ENCODE measurements at places on chromosomes 6 and 20. TPM values are rescaled to one million over a fixed set of nuclear protein-coding genes. Genes with fewer than 3 reads are reported as not detected.

Gene COL9A3
- not detected for total RNA-seq

Gene GMDS
- total RNA-seq: 36.4 TPM

- H3K27ac ChIP-seq: peak within 1 kb of the TSS; percentile 26
- DNase-seq: no peak
- H3K36me3 ChIP-seq: no peaks in the 10 kb centered on the region
- H3K4me1 ChIP-seq: peaks cover 14% of the 10 kb centered on the region
- peak within 1 kb of the TSS; percentile 84 for H3K4me3 ChIP-seq
- peaks cover 6% of the 10 kb centered on the region for H3K27me3 ChIP-seq
Observed at GRCh38 chr6:41780551-41781365, at the start of gene PRICKLE4. Gene PRICKLE4, plus strand, starts transcription at chr6:41780782. Its CDS starts 2,692 bp downstream, at chr6:41783474.

DNA sequence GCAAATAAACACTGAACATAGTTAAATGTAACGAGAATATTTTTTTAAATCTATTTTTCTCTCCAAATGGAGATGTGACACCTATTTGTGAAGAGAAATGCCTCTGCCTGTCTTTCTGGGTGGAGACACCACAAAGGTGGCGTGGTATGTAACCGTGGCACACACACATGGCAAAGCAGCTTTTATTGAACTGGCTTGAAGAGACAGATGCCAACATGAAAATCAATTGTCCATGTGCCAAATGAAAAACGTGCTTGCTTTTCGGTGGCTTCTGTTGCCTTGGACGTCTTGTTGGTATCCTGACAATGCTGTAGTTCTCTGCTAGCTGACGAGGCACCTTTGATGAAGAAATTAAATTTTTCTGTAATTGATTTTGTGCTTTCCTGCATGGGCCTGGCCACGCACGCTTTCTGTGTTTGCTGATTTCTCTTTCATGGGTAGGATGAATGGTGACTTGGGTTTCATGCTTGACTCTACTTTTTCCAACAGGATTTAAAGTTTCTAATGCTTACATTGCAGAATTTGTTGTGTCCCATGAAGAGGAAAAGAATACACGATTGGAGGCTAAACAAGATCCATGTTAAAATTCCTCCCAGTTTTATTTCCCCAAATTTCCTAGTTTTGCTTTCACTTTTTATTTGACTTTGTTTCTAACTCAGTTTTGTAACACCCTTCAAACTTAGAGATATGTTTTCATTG, 202.6 kb downstream of the TMEM242 start:
- H3K36me3 ChIP-seq: peaks cover 4% of the 10 kb centered on the region
- DNase-seq: no peak
- no peak overlapping the region for H3K4me3 ChIP-seq
- H3K4me1 ChIP-seq: no peaks in the 10 kb centered on the region
- no peaks in the 10 kb centered on the region for H3K27me3 ChIP-seq

GRCh38 chr20:39874049-39874893, 814.8 kb downstream of the MAFB start:
- no peaks in the 10 kb centered on the region for H3K27me3 ChIP-seq
- no peak overlapping the region for H3K27ac ChIP-seq
- no peaks in the 10 kb centered on the region for H3K36me3 ChIP-seq
- DNase-seq: peak; percentile 45
- no peak overlapping the region for H3K4me3 ChIP-seq
- no peaks in the 10 kb centered on the region for H3K4me1 ChIP-seq

GRCh38 chr6:144352331-144352730, 67.2 kb downstream of the UTRN start:
- H3K27me3 ChIP-seq: no peaks in the 10 kb centered on the region
- peaks cover 84% of the 10 kb centered on the region for H3K4me1 ChIP-seq
- no peak overlapping the region for H3K27ac ChIP-seq
- no peak overlapping the region for H3K4me3 ChIP-seq

- H3K27ac ChIP-seq: no peak overlapping the region
- no peak overlapping the region for H3K4me3 ChIP-seq
- no peaks in the 10 kb centered on the region for H3K27me3 ChIP-seq
- no peak for DNase-seq
Observed at GRCh38 chr6:167044696-167045095, 45.5 kb downstream of the CEP43 start.

GRCh38 chr6:155038104-155038503, 43.0 kb downstream of the TIAM2 start:
- DNase-seq: no peak
- H3K4me3 ChIP-seq: no peak overlapping the region
- no peak overlapping the region for H3K27ac ChIP-seq
- no peaks in the 10 kb centered on the region for H3K4me1 ChIP-seq
- no peaks in the 10 kb centered on the region for H3K27me3 ChIP-seq
